NCI-H460 (cell line): ENCODE measurements at places on chromosomes 1 and 21. TPM values are rescaled to one million over a fixed set of nuclear protein-coding genes. Genes with fewer than 3 reads are reported as not detected.

Gene TNFSF4
- 2.6 and 3.1 TPM in 2 replicates for total RNA-seq

DNA sequence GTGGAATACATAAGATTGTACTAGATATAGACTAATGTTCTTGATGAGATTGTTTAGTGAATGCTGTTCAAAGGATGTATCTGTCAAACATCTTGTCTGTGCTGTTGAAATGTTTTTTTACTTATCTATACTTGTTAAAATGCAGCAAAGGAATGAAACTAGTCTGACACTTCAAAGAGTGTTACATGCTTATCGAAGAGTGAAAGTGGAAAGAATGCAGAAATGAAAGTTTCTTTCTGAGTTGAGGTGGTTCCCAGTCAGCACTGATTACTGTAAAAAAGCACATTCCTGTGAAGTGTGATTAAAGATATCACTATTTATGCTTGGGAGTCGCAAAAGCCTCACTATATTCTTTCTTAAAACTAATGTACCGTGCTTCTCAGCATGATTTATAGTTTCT is 1225.2 kb downstream of the NCAM2 start:
- no peak for DNase-seq

Gene COX20
- total RNA-seq: 89.2 and 101 TPM in 2 replicates

GRCh38 chr1:59057796-59058195 is 239.1 kb upstream of the FGGY start:
- no peak for DNase-seq

Gene CCDC185
- total RNA-seq: not detected in 2 replicates

GRCh38 chr21:29316029-29316742 is 17.5 kb downstream of the BACH1 start:
- no peak for DNase-seq

- no peak for DNase-seq
Observed at GRCh38 chr1:58895559-58896145, 111.8 kb upstream of the JUN start.

GRCh38 chr1:113760102-113761080 is 1.1 kb upstream of the PHTF1 start:
- DNase-seq: no peak

DNA sequence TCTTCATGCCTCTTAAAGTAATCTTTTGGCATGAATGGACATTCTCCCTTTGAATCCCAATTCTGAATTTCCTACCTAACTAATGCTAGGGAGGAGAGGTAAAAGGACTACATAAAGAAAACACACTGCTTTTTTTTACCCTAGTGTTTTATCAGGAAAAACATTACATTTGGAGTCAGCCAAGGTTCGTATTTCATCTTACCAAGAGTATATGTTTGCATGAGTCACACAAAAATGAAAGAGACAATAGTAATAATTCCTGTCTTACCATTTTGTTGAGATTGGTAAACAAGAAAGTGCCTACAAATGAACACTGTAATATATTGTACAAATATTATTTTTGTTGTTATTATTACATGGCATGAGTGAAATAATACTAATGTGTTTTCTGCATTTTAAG is 112.9 kb upstream of the WARS2 start:
- no peak for DNase-seq

Gene DVL1
- 53.7 and 55.3 TPM in 2 replicates for total RNA-seq

DNA sequence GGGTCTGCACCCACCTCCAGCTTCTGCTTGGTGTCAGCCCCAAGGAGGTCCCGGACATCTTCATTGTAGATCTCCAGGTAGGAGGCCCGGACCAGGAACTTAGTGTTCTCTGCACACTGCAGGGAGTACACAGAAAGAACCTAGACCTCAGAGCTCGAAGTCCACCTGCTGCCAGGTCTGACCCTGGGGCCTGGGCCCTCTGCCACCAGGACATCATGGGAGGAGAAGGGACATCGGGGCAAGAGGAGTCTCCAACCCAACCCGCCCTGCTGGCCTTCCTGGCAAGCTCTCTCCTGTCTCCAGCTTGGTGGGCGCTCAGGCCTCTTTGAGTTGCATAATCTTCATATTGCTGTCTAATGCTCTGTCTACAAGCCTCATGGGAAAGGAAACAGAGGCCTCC is 4.4 kb downstream of the KIF17 start:
- no peak for DNase-seq

DNA sequence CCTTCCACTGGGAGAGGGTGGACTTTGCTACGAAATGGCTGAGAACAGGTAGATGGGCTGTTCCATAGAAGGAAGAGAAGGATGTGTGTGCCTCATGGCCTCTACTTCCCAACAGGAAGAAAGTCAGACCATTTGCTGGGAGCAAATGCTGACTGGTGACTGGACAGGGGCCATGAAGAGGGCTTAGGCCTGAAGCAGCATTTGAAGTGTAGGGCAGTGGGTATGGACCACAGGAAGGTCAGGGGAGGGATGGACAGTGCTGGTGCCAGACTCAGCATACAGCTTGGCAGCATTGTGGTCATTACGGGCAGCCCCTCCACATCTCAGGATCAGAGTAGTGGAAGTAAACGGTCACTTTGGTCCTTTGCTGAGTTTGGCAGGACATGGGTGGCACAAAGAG is 275.7 kb downstream of the MATN1 start:
- DNase-seq: no peak

Gene LRRC8B
- 8.1 and 8.9 TPM in 2 replicates for total RNA-seq

Gene LCE1C
- total RNA-seq: not detected in 2 replicates

Gene KRTAP21-2
- not detected in 2 replicates for total RNA-seq

DNA sequence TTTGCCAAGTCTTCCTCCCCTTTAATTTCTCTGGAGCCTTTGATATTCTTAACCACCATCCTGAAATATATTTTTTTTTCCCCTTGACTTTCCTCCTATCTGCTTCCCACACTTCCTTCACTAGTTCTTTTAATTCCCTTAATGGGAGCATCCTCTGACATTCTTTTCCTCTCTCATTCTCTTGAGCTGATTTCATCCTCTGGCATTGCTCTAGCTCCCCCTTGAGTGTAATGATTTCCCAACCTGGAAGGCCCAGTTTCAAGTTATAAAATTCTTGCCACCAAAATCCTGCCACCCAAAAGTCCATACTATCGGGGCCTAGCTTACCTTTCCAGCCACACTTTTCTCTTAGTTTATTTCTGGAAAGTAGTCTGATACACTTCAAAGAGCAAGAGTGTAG is 39.5 kb upstream of the UBE2U start:
- no peak for DNase-seq

- no peak for DNase-seq
Observed at GRCh38 chr1:25922971-25923552, 16.8 kb upstream of the STMN1 start.

GRCh38 chr1:213303286-213303685 is 252.2 kb downstream of the RPS6KC1 start:
- DNase-seq: no peak

Gene CPLANE2
- total RNA-seq: 3.9 and 4.0 TPM in 2 replicates

Gene S100A9
- 1.9 and 2.3 TPM in 2 replicates for total RNA-seq

Gene TMEM81
- 4.5 and 6.0 TPM in 2 replicates for total RNA-seq

- DNase-seq: no peak
Observed at GRCh38 chr1:246221485-246222255, 285.4 kb downstream of the SMYD3 start.

DNA sequence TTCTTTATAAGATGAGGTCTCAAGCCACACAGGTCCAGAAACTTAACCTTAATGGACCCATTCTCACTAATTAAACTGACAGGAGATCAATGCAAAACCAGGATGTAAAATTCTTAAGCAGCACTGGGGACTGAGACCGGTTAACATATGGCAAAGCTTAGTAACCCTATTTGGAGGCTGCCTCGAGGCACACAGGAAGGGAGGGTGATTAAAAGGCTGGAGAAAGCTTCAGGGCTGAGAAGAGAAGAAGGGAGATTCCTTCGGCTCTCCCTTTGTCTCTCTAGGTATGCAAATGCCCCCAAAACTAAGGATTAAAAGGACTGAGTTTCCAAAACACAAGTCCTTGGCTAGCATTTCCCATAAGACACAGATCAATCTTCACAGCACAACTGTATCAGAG is 120.8 kb upstream of the DSCAM start:
- no peak for DNase-seq

Gene LCE1A
- total RNA-seq: not detected in 2 replicates

Gene KCNE1
- not detected in 2 replicates for total RNA-seq

Gene TRNP1
- 1.1 and 2.1 TPM in 2 replicates for total RNA-seq

Gene NTMT2
- 0.15 TPM in 1 of 2 replicates, not detected in the other for total RNA-seq

GRCh38 chr1:156444407-156445001 is 56.1 kb downstream of the MEF2D start:
- peak; percentile 63 for DNase-seq

Gene IL20
- total RNA-seq: not detected in 2 replicates

Gene NBPF19
- total RNA-seq: 5.7 and 7.9 TPM in 2 replicates

DNA sequence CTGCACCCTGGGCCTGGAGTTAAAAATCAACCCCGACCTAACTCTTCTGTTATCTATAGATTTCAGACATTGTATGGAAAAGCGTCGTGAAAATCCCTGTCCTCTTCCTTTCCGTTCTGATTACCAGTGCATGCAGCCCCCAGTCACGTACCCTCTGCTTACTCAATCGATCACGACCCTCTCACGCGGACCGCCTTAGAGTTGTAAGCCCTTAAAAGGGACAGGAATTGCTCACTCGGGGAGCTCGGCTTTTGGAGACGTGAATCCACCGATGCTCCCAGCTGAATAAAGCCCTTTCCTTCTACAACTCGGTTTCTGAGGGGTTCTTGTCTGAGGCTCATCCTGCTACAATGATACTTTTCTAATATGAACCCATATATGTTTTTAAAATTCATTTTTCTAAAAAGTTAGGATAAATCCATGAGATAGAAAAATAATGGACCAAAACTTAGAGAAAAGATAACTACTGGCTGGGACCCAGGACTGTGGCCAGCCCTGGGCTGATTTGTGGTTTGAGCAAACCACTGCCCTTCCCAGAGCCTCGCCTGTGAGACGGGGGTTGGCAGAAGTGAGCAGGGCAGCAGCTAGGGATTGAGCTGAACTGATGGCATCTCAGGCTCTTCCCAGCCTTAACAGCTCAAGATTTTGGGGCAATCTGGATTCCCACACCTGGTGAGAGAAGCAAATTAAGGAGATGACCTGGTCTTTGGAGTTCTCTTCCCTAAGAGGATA is 5.0 kb downstream of the UQCRHL start:
- DNase-seq: no peak

Gene LMOD1
- not detected in 2 replicates for total RNA-seq

DNA sequence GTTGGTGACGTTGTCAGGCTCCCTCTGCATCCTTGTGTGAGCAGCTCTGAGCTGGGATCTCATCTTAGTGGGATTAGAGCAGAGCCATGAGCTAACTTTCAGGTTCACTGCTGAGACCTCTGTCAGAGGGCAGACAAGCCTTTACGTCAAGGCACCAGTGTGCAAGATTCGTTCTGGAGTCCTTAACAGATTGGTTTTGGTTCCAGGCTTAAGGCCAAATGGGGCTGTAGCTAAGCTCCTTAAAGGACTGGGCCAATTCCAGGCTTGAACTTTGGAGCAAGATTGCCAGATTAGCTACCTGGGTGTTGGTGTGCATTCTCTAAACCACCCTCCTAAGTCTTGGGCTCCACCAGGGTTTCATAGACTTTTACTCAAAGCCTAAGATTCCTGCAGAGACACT is 52.6 kb upstream of the PDC start:
- DNase-seq: no peak

- DNase-seq: no peak
Observed at GRCh38 chr1:172163498-172164215, 256.8 kb upstream of the C1orf105 start.

- no peak for DNase-seq
Observed at GRCh38 chr1:181139631-181140061, 51.1 kb downstream of the IER5 start.

GRCh38 chr21:37139902-37140301 is 66.8 kb downstream of the TTC3 start:
- DNase-seq: no peak

DNA sequence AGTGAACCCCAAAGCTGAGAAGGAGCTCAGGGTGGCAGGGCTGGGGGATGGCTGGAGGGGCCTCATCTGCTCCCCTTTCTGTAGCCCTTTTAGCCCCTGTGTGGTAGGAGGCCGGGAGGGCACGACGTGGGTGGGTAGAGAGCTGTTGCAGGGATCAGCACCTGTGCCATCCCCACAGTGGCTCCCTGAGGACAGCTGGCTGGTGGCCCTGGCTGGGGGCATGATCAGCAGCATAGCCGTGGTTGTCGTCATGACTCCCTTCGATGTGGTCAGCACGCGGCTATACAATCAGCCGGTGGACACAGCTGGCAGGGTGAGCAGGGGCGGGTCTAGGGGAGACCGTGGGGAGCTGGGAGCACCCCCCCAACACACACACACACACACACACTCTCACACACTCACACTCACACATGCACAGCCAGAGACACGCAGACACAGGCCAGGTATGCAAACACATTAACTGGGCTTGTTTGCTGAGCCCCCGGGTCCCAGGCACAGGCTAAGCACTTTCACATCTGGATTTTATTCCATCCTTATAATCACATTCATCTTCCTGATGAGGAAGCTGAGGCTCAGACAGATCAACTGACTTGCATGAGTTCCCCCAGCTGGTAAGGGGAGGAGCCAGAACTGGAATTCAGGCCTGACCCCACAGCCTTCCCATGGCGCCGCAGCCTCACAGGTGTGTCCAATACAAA is 2.5 kb downstream of the SLC25A34 start:
- no peak for DNase-seq
